ENCODE measurements at places on chromosomes 6 and 20.

GRCh38 chr6:1609648-1610496, at the start of gene FOXC1:
Gene FOXC1 (plus strand): TSS chr6:1609915. CDS start chr6:1610446, 531 bp downstream.
- DNase-seq, result peak; percentile 54

DNA sequence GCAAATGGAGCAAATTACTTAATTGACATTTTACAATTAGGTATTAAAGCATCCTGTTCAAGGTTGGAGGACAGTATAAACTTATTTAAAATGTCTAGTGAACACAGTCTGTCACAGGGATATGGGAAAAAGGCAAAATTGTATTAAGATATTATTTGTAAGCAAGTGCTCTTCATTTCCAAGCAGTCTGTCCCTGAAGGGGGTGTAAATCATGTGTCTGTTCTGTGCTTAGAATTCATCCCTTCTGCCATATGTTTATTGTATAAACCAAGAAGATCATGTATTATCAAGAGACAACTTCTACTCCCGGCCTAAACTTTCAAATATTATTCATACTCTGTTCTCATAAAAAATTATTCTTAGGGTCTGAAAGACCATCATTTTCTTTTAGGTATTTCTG, 144.8 kb downstream of the BCKDHB start:
- no peak for DNase-seq

GRCh38 chr6:39279539-39279938, 34.7 kb downstream of the KCNK17 start:
- no peak for DNase-seq

- no peak for DNase-seq
These were observed 56.4 kb upstream of the TTPAL start for GRCh38 chr20:44419131-44419844.

- no peak for DNase-seq
These were observed 45.6 kb upstream of the CD93 start for GRCh38 chr20:23131766-23132165.

- DNase-seq, result no peak
These were observed 91.0 kb upstream of the SSTR4 start for GRCh38 chr20:22944062-22944461.

DNA sequence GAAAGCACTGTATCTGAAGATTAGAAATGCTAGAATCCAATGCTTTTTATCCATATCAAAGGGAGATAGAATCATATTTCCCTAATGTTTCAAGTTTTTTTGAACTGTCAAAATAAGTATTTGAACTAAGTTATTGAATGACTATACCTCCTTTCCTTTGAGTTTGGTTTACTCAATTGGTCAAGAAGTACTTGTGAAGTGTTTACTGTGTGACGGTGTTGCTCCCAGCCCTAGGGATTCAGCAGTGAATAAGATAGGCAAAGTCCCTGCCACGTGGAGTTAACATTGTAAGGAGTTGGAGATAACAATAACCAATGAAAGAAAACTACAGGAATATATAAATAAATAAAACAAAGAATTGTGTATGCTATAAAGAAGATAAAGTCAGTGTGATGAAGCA, 535.9 kb downstream of the FRK start:
- no peak for DNase-seq

GRCh38 chr6:105681061-105681460, 278.2 kb upstream of the PREP start:
- DNase-seq, result no peak

DNA sequence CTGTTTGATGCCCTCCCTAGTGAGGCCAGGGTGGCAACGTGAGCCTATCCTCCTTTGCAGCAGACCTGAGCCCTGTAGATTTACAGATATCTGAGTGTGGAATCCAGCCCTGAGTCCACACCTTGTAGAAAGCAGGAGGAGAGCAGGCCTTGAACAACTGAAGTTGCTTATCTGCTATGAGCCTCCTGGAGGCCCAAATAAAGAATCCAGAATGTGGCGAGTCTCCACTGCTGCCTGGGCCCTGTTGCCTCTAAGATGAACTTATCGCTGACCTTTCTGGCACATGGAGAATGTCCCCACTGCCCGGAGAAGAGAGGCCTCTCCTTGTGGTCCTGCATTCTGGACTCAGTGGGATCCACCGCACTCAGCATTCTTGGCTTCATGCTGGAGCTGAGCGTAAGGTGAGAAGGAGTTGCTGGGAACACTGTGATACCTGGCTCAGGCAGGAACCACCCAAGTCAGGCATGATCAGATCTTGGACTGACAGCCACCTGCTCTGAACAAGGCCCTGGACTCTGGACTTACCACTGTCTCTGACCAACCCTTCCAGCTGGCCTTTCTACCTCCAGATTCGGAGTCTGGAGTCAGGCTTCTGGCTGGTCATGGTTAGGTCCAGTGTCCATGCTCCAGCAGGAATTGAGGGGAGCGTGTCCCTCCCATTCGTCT, 5.8 kb upstream of the MANBAL start:
- no peak for DNase-seq

DNA sequence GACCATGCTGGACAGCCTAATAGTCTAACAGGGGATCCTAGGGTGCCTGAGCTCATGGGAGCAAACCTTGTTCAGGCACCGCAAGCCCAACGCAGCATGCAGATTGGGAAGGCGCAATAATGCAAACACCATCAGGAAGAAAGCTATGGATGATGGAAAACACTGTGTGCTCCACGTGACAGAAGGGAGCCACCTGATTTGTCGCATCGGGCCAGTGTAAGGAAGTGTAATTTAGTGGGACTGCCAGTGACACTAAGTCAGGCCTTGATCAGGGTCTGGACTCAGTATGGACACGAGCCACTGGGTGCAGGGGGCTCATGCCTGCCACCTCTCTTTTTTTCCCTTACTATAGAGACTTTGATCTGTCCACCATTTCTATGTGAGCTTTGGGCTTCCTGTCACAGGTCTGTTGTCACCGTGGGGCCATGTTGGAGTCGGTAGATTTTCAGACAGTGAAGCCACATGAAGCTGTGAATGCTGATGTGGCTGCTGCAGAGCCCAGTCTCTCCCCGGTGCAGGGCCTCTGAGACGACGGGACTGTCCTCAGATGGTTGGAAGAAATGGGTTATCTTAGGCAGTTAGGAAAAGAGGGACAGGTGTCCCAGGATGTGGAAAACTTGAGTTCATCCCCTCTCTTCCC, 74.2 kb upstream of the AGPAT4 start:
- DNase-seq, result no peak

DNA sequence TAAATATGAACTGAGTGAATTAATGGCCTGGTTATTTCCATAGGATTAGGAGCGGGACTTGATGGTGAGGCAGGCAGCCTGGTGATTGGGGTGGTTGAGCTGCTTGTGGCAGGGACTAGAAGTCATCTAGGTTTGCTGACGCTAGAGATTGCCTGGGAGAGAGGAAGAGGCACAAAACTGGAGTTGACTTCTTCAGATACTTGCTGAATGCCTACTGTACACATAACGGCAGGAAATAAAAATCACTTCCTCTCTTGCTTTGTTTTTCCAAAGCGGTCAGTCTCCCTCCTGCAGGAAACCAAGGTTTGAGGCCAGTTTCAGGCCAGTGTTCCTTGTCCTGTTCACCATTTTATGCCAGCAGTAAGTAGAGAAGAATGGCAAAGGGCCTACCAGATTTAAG, 36.7 kb upstream of the MYLIP start:
- no peak for DNase-seq

GRCh38 chr6:166907373-166907841, 48.9 kb downstream of the RNASET2 start:
- peak; percentile 24 for DNase-seq

DNA sequence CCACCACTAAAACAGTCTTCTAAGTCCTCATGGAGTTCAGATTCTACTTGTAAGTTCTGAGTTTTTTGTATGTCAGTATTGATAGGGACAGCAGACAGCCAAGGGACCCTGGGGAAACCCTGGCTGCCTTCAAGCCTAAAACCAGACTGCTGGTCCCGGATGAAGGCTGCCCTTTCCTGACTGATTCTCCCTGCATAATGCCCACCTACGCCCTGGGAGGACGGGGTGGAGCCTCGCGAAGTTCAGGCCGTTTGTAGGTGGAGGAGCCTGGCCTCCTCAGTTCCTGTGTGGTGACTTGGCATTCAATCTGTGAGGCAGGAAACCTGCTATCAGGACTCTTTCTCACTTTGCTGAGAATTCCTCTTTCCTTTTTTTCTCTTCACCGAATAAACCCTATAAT, 120.3 kb upstream of the LGSN start:
- DNase-seq, result no peak

DNA sequence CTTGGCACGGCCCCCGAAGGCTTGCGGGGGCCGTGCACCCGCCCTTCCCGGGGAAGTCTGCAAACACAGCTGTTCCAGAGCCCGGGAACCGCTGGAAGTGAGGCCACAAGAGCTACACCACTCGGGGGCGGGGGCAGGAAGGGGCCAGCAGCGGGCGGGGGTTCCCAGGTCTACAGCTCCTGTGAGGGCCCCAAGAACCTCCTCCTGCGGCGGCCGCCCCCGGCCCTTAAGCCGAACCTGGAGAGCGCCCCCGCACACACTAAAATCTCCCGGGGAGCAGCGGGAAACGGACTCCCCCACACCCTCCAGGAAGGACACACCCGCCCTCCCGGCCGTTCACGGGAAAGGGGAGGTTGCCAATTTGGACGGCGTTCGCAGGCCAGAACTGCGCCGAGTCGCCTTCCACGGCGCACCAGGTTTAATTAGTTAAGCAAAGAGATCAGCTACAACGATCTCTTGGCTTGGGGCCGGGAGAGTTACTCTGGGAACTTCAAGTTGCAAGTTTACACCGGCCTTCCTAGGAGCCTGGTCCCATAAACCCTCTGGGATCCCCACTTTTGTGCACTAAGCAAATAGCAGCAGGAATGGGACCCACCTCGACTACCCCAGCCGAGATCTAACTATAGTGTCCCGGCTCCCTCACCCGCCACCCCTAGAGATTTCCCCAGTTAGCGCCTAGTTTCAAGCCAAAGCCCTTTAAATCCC, 1.7 kb downstream of the JAG1 start:
- DNase-seq, result no peak

DNA sequence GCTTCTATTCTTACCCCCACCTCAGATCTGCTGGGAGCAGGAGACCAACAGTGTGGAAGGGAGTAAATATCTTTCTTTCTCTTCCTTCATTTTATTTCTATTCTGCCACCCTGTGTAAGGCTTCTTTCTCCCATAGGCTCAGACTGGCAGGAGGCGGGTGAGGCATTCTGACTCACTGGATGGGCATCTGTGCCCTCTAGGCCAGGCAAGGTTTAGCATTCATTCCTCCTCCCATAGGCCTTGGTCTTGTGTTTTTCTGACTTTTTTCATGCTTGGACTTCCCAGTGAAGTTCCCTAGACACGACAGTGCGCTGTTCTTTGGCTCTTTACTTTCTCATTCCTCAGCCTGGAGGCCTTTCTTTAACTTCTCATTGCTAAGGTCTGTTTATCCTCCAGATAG, 235.2 kb downstream of the SYNE1 start:
- DNase-seq, result no peak

GRCh38 chr6:164227952-164228522, 813.5 kb downstream of the QKI start:
- DNase-seq, result no peak

DNA sequence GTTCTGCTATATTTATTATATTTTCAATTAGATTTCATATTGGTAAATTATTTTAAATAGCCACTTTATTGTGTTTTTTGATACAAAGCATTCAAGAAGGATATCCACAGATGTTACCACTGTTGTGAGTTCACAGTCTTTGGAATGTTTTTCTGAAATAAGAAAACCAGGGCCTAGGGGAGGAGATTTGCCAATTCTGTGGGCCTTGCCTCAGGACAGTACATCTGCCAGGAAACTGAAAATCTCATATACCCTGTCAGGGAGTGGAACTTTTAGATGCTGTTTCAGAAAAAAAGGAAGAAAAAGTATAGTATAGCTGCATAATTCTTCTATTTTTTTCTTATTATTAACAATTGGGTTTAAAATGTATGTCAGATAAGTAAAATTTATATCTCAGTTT, 995.9 kb upstream of the ADGRB3 start:
- DNase-seq, result no peak

- DNase-seq, result no peak
These were observed 10.3 kb upstream of the LPIN3 start for GRCh38 chr20:41330343-41330720.

DNA sequence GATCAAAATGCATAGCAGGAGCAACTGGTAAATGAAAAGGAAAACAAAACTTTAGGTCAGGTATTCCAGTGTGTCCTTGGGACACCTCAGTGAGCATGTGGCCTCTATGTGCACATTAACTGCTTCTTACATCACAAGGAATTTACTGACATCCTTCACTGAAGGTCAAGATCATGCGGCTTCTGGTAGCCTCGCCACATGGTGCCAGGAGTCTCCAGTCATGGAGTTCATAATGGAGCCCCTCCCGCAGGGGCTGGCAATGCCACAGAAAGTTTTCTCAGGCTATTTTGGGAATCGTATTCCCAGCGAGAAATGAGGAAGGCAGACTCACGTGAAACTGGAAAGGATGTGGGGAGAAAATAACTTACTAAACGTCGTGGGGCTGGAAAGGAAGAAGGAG, 19.7 kb upstream of the SLC22A3 start:
- DNase-seq, result no peak

DNA sequence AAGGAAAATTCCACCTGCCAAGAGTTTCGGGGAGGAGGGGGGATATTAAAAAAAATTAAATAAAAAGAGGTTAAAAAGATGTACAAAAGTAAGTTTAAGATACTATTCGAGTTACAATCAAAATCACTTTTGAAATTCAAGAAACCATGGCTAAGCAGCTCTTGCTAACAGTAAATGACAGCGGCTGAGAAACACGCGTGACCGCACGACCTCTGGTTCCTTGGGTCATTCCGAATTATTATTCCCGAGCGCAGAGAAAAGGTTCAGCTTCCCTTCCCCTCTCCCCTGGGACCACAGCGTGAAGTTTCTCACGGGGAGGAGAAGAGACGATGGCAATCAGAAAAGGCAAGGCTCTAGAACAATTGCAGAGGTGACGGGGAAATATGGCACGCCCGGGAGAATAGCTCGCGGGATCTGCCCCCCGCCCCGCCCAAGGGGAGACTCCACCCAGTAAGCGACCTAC, 496 bp downstream of the TMEM242 start:
- peak; percentile 86 for DNase-seq

DNA sequence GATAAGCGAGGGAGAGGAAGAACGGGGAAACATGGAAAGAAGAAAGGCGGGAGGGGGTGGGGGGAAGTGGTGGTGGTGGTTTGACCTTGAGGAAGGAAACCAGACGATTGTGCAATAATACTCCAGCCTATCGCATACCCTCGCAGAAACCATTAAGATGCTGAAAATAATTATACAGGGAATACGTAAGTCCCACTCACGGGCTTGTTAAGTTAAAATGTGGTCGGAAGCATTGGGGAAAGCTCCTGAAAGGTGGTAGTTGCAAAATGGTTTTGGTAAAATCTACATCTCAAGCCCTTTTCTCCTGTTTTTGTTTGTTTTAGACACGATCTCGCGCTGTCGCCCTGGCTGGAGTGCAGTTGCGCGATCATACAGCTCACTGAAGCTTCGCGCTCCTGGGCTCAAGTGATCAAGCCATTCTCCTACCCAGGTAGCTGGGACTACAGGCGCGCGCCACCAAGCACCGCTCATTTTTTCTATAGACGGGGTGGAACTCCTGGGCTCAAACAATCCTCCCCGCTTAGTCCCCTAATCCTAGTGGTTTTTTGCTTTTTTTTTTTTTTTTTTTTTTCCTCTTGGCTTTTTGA, 128.9 kb upstream of the ZNF184 start:
- DNase-seq, result peak; percentile 41

Measured in activated CD4-positive, alpha-beta T cell treated with anti-CD3 and anti-CD28 coated beads, Interleukin-2, amount 50 U/mL, for 16 hours (primary cell).